ENCODE measurements at places on chromosomes 5 and 9.

DNA sequence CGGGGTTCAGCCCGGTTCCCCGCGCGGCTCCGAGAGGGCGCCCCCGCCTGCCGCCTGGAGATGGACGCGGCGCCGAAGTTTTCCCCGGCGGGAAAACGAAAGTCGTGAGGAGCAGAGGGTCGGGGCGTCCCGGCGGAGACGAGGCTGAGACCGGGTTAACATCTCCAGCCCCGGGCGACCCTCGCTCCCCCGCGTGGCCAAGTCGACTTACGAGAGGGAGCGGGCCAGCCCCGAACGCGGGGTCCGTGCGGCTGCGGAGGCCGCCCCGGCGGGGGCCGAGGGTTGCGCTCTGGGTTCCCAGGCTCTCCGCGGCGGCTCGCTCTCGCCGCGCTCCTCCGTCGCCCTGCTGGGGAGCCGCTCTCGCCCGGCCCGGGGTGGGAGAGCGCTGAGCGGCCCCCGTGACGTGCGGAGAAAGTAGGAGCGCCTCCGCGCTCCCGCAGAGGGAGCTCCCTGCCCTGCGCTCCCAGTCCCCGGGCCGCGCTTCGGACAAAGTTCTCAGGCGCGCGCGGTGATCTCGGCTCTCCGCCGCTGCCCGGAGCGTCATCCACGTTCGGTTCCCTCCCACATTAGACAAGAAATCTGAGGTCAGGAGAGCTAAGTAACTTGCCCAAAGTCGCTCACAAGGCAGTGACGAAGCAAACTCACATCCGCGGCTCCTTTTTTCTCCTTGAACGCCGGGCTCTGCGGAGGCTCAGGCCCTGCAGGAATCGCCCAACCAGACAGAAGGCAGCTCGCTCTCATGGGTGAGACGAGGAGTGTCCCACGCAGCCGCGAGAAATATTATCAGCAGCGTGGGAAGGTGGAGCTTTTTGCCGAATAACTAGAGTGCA is 1.2 kb upstream of the GCNT4 start:
- peak; percentile 59 for DNase-seq

DNA sequence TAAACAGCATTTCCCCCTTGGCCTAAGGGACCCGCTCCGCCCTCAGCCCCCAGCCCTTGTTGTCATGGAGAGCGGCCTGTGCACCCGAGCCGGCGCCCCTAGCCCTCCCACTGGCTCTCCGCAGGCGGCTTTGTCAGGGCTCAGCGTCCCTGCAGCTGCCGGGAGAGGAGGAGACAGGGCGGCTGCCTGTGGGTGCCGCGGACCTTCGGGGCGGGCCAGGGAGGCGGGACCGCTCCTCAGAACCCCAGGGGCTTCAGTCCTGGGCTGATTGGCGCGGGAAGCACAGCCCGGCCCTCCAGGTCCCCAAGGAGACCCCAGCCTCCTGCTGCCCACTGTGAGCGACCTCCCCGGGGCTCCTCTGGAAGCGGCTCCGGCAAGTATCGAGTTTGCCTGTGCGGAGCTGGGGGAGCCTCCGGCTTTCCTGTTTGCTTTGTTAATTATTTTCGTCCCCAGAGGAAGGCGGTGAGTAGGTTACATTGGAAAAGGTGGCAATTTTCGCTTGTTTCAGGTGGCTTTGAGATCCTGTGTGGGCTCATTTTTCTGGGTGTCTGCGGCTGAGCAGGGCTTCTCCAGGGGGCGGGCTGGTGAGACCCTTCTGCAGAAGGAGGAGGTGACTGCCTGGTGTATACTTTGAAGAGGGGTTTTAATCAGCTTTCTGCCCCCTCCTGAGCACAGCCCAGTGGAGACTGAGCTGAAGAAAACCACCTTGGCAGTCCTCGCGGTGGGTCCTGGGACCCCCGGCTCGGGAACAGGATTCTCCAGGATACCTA is at the start of gene FGD3:
FGD3 (plus strand) TSS at position 256 of the 770 bp plus-strand sequence. CDS start 28,734 bp downstream, outside the sequence.
- peak; percentile 40 for DNase-seq

GRCh38 chr5:92041206-92041605 is 658.1 kb upstream of the ARRDC3 start:
- DNase-seq = no peak

- DNase-seq = no peak
These were observed 6.8 kb downstream of the AMBP start for GRCh38 chr9:114071197-114071795.

GRCh38 chr9:31119890-31120454 is 1264.5 kb upstream of the ACO1 start:
- DNase-seq = peak; percentile 31

DNA sequence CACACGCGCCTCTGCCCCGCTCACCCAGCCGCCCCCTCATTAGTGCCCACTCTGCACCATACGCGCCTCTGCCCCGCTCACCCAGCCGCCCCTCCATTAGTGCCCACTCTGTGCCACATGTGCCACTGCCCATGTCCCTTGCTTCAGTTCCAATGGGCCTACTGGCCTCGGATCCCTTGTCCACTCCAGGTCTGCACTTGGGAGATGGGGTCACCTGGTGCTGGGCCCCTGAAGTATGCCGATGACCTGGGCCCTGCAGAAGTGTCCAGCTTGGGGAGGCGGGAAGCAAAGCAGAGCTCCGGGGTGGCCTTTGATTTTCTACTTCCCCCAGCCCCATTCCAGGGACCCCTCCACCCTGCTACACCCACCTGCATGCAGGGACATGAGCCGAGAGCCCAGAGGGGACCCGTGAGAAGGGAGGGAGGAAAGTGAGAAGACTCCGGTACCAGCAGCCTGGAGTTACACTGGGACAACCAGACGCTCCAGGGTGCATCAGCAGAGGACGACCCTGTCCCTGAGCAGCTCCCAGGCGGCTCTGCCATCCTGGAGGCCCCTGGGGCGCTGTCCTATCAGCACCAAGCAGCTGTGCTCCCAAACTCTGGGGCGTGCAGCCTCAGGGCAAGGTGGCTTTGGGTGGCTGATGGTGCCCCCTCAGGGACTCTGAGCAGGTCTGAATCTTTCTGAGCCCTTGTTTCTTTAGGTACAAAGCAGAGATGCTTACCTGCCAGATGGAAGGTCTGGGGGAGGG is 140.8 kb downstream of the RXRA start:
- no peak for DNase-seq

DNA sequence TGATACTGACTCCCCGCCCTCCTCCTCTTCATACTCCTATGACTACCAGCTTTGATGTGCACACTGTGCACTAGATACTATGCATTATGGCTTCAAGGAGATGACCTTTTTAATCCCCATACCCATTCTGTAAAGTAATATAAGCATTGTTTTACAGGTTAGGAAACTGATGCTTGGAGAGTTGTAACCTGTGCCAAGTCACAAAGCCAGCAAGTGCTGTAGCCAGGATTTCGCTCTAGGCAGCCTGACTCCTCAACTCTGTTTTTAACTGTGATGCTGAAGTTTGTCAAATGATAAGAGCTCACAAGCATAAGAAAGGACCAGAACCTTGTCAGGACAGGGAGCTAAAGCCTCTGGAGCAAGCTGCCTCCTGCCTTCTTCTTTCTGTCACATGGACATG is 461.3 kb downstream of the TMEM232 start:
- no peak for DNase-seq

DNA sequence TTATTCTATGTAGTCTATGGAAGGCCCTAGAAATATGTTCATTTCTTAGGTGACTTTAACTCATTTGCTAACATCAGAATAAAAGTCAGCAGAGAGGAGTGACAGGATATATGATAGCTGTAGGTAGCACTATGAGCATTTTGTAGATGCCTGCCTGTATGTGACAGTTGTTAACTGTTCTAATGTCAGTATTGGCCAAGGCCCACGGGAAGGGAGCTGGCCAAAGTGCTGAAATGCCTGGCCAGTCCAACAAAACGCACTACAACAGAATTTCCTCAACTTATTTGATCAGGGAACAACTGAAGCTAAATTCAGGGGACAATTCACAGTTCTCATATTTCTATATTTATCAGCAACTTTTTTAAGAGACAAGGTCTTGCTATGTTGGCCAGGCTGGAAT is 20.8 kb downstream of the SV2C start:
- DNase-seq = no peak

Data from activated CD8-positive, alpha-beta memory T cell treated with anti-CD3 and anti-CD28 coated beads, Interleukin-2, amount 50 U/mL, for 4 hours (primary cell).